Kidney glomerular epithelial cell (primary cell): ENCODE measurements at places on chromosomes 7 and 10.
A peak's percentile ranks its signal among the peaks of the same experiment; 100 is the strongest.

- DNase-seq = peak; percentile 25
Measured at GRCh38 chr10:21720090-21720489, 186.1 kb downstream of the MLLT10 start.

GRCh38 chr7:89334797-89335196 is 539.3 kb upstream of the TEX47 start:
- no peak for DNase-seq

- no peak for DNase-seq
Measured at GRCh38 chr10:124291001-124291701, 127.6 kb downstream of the OAT start.

DNA sequence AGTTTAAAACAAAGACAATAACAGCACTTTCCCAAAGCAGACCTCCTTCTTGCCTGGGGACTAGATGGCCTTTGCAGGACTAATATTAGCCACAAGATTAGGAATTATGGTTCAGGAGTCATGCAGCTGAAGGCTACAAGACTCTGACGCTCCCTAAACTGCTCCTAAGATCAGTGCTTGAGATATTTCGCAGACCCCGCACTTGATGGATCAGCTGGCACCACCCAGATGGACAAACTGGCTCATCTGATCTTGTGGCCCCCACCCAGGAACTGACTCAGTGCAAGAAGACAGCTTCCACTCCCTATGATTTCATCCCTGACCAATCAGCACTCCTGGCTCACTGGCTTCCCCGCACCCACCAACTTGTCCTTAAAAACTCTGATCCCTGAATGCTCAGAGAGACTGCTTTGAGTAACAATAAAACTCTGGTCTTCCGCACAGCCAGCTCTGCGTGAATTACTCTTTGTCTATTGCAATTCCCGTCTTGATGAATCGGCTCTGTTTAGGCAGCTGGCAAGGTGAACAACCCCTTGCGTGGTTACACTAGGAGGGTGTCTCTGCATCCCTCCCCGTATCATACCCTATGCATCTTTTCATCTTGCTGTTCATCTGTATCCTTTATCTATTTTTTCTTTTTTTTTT is 26.9 kb upstream of the NRBF2 start:
- DNase-seq = no peak

DNA sequence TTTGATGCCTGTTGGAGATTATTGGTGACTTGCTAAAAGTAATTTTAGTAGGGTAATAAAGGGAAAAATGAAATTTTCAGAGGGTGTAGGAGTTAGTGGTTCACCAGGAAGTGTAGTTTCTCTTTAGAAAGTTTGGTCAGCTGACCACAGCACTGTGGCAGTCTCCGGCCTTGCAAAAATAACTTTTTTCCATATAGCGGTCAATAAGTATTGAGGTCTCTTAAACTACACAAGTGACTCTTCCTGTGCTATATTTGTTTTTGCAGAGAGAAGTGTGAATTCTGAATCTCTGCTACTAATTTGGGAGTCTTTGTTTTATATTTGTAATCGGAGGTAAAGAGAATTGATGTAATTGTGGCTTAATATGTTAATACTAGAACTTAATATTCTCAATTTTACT is 24.3 kb downstream of the PTPN12 start:
- no peak for DNase-seq

DNA sequence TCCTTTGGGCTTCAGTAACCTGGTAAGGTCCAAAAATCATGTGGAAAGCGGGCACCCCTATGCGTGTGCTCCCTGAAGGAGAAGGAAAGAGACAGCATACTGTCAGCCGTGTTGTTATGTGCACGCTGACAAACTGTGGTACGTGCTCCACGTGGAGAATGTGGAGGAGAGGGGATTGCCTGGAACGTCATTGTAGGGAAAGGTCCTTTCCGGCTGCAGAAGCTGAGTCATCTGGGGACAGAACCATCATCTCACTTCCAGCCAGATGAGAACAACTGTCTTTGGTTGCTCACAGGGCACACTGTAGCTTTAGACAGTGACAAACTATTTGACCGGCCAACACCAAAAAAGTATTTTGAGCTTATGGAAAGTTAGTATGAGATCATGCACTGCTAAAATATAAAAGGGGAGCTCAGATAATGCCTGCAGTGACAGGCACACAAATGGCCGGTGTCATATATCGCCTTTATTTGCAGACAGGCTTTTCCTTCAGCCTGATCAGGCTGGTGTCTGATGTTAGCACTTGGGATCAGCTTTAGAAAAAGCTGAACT is 38.8 kb upstream of the GRB10 start:
- DNase-seq = no peak

DNA sequence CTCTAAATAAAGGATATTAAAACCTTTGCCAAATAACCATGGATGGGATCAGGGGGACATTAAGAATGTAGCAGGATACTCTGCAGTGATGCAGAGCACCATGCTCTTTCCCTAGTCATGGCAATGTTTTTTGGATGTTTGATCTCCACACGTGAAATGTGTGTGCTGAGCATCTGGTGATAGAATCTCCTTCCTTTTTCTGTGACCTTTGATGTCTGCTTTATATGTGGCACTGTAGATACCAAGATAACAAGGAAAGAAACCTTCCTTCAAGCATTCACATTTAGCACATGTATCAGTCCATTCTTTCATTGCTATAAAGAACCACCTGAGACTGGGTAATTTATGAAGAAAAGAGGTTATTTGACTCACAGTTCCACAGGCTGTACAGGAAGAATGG is 87.7 kb upstream of the CYP2C9 start:
- DNase-seq = no peak

GRCh38 chr7:71982851-71983250 is 429.3 kb downstream of the CALN1 start:
- DNase-seq = no peak

- no peak for DNase-seq
Measured at GRCh38 chr10:120833222-120833928, 17.8 kb upstream of the WDR11 start.

GRCh38 chr10:607545-608185 is 81.8 kb downstream of the DIP2C start:
- DNase-seq = no peak

- DNase-seq = no peak
Measured at GRCh38 chr10:34475274-34475646, 339.8 kb downstream of the PARD3 start.

DNA sequence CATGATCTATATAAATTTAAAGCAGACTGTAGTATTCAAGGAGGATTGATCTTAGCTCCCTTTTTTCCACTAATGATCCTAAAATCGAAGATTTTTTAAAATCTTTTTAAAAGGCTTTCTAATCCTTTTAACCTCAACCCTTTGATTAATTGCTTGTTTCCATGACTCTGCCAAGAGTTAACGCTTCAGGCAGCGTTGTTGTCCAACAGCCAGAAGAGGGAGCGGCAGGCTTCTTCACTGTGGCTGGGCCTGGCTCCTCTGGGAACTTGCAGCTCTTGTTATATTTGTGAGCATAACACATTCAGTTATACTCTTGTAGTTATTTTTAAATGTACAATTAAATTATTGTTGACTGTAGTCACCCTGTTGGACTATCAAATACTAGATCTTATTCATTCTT is 26.3 kb downstream of the CRCP start:
- peak; percentile 38 for DNase-seq

- no peak for DNase-seq
Measured at GRCh38 chr10:93313798-93314197, 168.3 kb downstream of the MYOF start.

GRCh38 chr10:77144656-77145055 is 493.0 kb downstream of the KCNMA1 start:
- DNase-seq = no peak

- no peak for DNase-seq
Measured at GRCh38 chr7:141685285-141686023, 16.5 kb downstream of the DENND11 start.

DNA sequence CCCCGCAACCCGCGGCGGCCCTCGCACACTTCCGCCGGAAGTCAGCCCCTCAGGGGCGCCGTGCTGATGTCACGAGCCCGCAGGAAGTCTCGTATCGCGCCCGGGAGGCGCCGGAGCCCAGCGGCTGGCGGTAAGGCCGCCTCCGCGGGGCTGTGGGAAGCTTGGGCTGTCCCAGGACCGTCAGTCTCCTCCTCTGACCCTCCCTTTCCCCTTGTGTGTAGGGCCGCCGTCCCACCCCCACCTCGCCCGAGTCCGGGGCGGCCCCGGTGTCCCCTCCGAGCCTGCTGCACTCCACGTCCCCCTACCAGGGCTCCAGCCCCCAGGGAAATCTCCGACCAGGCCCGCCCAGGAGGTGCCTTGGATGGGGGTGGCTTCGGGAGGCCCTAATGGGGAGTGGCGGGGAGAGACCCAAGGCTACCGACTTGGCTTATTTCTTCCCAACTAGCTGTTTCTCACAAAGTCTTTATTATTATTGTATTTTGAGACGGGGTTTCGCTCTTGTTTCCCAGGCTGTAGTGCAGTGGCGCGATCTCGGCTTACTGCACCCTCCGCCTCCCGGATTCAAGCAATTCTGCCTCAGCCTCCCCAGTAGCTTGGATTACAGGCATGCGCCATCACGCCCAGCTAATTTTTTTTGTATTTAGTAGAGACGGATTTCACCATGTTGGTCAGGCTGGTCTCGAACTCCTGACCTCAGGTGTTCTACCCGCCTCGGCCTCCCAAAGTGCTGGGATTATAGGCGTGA is at the start of gene ZDHHC4:
Gene ZDHHC4, plus strand, starts transcription at position 86 of the 745 bp plus-strand sequence. CDS start 3,108 bp downstream, outside the sequence.
- DNase-seq = peak; percentile 60

GRCh38 chr10:8369666-8370065 is 315.2 kb downstream of the GATA3 start:
- no peak for DNase-seq

DNA sequence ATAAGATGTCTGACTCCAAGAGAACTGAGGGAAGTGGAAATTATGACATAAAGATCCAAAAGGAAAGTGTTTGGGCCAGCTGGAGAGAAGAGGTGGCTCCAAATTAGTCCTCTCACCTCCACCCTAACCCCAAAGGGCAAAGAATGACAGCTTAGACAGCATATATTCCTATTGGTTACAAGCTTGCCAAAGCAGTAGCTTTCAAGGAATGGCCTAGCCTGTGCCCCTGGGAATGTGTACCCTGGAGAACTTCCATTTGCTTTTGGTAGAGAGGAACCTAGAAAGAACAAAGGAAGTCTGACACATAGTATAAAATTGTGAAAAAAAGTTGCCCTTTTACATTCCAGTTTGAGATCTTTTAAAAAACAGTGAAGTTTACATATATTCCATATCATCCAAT is 11.2 kb upstream of the NRG3 start:
- no peak for DNase-seq

DNA sequence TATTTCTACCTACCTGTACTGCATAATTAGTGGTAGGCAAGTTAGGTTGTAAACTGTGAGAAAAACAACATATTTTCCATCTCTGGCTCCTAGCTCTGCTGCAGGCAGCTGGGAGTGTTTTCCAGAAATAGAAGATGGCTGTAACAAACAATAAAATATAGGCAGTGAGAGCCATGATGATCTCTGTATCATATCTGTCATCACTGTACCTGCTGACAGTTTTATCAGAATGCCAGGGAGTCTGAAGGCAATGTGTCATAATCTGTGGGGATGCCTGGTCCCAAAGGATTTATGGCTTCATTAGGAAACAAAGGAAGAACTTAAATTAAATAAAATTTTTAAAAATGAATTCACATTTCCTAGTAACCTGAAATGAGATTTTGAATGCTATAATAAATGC is 160.9 kb upstream of the SMIM30 start:
- DNase-seq = no peak

DNA sequence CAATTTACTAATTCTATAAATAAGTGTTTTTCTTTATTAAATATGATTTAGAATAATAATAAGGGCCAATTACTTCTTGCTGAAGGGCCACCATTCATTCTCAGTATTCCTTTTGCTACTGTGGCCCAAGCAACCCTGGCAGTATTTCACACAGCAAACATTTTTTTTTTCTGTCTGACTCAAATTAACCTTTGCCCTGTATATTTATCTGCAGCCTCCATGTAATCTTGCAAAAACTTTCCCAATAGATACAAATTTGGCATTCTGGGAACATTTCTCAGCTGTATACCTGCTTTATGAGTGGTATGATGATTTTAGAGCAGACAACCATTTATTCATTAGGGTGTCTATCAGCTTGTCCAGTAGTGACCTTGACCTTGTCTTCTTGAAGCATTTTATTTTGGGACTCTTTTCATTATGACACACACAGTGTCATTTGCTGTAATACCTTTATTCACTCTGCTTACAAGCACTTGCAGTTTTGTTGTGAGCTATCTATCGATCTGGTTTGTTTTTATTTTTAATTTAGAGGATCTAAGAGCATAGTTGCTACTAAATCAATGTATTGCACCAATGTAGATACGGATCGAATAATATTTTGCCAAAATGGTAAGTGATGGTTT is 159.7 kb upstream of the PLXDC2 start:
- DNase-seq = no peak

- no peak for DNase-seq
Measured at GRCh38 chr10:63631991-63632390, 110.8 kb downstream of the REEP3 start.

GRCh38 chr7:83478616-83479015 is 170.3 kb downstream of the SEMA3E start:
- DNase-seq = no peak

GRCh38 chr10:59227136-59227673 is 50.8 kb downstream of the PHYHIPL start:
- DNase-seq = no peak

DNA sequence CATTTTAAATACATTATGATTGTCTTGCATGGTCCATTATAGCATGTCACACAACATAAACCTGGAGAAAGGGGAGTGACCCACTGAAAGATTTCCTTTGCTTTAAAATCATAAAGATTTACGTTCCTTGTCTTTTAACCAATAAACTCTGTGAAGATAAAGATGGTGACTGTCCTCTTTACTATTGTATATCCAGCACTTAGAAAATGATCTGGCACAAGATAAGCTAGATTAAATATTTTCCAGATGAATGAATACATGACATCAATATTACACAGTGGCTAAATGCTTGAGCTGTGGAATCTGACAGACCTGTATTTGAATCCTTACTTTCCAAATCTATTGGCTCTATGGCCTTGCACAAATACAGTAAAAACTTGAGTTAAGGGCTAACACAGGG is 938.4 kb downstream of the SORCS1 start:
- no peak for DNase-seq

DNA sequence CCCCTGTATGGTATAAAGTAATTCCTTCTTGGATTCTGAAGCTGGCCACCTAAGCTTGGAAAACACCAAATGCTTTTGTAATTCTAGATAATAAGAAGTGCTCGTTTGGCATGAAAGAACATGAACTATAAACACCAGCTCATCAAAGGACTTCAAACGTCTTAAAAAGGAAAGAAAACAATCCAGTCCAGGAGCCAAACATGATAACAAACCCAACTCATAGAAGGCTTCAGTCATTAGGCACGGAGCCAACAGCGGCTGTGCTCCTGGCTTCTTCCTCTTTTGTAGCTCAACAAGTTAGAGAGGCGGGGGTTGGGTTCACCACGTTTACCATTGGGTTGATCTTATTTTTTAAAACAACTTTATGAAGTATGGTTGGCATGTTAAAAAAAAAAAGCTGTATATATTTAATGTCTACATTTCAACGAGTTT is 56.4 kb upstream of the ECHDC3 start:
- DNase-seq = peak; percentile 93

- DNase-seq = no peak
Measured at GRCh38 chr10:114718374-114718773, 60.3 kb upstream of the ABLIM1 start.
